ENCODE measurements at places on chromosomes 1 and 21.

DNA sequence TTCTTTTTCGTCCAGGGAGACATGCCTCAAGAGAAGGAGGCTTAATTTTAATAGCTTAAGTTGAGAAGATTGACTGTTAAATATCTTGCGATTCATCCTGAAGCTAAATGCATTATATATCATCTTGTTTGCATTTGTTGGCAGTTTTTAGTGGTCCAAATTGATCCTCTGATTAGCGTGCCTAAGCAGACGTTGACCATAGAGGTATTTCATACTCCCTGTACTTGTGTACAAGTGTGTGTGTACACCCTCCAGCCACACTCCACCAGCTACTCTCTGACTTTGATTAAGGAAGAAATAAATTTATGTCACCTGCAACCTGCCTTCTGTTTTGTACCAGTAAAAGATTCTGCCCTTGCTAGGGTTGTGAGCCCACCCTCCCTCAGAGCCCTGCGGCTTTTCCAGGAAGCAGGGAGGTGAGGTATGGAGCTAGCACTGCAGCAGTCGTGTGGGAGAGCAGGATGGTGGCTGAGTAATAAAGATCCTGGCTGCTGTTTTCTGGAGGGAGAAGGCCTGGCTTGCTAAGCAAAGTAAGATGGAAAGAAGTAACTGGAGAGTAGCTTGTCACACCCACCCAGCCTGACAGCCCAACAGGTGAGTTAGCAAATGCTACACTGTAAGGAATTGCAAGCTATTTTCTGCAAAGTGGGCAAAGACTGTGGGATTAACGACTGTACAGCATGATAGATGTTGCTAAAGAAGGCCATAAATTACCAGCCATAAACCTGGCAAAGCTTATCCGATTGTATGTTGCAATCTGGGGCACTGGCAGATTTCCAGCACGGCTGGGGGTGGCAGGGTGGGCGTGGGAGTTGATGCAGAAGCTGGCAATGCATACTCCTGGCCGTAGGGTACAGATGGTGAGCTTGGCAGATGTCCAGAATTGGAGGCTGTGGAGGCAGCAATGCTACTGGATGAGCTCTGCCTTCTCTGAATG lies 170.2 kb downstream of the TNR start:
- peak; percentile 48 for DNase-seq

- no peak for DNase-seq
Observed at GRCh38 chr1:96087719-96088118, 633.9 kb upstream of the PTBP2 start.

DNA sequence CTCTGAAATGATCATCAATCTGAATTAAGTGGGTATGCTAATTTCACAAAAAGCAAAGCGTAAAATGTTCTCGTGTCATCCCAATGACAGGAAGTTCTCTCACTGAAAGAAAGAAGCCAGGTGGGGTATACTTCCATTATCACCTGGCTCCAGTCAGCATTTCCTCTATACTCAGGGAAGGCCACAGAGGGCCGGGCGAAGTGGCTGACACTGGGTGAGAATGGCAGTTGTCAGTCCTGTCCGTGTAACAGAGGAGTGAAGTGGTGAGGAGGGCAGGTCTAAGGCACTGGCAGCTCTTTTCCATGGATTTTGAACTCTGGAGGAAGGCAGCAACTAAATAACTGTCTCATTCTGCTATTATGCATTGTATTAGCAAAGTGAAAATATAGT lies 60.4 kb downstream of the CAPN2 start:
- no peak for DNase-seq

GRCh38 chr1:234884701-234885100 lies 243.9 kb downstream of the TOMM20 start:
- no peak for DNase-seq

DNA sequence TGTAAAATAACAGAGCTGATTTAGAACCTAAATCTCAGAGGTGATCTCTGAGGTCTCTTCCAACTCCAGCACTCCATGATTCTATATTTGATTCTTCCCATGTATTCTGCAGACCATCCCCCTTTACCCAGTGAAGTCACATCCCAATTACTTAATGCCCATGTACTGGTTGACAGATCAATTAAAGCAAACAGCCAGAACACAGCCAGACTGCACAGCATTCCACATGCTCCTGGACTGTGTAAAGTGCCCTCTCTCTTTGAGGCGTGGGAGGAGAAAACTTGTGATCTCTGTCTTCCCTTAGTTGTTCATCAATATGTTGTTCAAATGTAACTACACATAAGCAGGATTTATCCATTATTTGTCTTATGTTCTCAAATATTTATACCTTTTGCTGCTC lies 18.1 kb downstream of the NOS1AP start:
- no peak for DNase-seq

DNA sequence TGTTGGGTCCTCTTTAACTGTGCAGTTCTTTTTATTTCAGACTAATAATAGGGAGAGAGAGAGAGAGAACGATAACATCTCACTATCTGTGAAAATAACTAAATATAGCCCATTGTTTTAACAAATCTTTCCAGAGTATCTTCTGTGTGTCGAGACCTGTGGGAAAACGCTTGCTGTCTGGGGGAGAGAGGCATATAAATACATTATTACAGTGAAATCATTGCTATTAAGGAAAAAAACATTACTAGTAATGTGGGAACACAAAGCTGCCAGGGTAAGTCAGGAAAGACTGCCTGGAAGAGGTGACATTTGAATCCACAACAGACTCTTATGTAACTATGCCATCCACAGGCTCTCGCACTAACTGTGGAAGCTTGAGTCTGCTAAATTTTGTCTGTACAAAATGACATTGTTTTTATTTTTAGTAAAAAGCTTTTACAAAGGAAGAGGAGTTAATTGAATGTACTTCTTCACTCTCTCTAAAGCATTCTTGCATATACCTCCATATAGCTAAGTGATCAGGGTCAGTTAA lies 59.8 kb upstream of the PGD start:
- no peak for DNase-seq

- DNase-seq = peak; percentile 45
Observed at GRCh38 chr1:226548256-226549093, at the start of gene STUM. Gene STUM, plus strand, starts transcription at chr1:226548764. Its CDS starts 141 bp downstream, at chr1:226548905.

DNA sequence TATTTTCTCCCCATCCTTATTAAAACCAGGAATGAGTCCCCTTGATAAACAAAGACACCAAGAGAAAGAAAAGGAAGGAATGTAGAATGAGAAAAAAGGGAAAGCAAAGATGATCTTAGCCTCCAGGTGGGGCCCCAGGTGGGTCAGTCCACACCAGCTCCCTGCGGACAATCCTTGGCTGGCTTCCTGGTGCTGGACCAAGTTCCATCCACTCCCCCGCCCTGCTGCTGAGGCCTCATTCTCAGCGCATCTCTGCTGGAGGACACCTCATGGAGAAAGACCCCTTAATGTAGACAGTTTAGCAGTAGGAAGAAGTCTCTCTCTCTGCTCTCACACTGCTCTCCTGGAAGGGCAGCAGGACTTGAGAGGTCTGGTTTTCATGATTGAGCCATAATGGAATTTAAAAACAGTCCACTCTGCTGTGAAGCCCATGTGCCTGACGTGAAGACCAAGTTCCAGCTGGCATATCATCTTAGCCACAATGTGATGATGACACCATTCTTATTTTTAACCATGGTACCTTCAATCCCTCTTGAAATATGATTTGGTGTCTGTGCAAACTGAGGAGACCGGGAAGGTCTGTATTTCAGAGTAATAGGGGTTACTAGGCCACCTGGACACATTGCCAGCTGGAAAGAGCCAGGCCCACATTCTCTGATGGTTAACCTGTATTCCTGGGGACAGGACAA lies 83.1 kb downstream of the WLS start:
- no peak for DNase-seq

- DNase-seq = no peak
Observed at GRCh38 chr1:26305667-26306289, 658 bp downstream of the UBXN11 start.

DNA sequence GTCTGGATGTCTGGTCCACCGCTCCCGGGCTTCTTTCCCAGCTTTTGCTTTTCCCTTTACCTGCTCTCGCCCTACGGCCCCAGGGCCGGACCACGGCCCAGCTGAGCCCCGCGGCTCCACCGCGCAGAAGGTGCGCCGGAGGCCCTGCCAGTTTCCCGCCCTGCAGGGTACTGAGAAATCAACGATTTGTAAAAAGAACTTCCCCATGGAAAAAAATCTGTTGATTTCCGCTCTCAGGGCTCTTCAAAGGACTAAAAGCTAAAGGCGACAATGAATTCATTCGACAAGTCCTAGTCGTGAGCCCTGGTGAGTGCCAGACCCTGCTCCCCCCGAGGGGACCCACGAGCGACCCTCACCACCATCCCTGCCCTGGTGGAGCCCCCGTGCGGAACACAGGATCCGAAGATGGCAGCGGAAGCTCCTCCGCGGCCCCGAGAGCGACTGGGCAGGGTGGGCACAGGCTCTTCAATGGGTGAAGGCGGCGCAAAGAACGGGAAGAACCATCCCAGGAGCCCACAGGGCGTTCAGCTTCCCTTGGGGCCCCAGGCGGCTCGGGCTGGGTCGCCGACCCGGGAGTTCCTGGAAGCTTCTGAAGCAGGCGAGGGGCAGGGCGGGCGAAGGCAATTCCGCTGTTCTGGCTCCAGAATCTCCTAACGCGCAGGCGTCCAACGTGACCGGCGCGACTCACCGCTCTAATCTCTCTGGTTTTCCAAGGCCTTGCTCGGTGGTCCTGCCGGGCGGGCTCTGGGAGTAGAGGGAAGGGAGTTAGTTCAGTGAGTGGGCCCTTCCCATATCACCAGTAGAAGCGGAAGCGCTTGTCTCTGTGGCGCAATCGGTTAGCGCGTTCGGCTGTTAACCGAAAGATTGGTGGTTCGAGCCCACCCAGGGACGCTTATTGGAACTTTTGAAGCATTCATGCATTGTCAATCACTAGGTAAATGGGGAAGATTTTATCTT lies 6.6 kb upstream of the RNU1-2 start:
- DNase-seq = peak; percentile 78

GRCh38 chr1:109253803-109254620 lies 4.7 kb downstream of the CELSR2 start:
- peak; percentile 35 for DNase-seq

- no peak for DNase-seq
Observed at GRCh38 chr1:234246638-234247116, 126.6 kb upstream of the COA6 start.

GRCh38 chr1:69585666-69586065 lies 17.9 kb downstream of the LRRC7 start:
- no peak for DNase-seq

GRCh38 chr21:34574601-34575529 lies 40.0 kb downstream of the RCAN1 start:
- DNase-seq = no peak

DNA sequence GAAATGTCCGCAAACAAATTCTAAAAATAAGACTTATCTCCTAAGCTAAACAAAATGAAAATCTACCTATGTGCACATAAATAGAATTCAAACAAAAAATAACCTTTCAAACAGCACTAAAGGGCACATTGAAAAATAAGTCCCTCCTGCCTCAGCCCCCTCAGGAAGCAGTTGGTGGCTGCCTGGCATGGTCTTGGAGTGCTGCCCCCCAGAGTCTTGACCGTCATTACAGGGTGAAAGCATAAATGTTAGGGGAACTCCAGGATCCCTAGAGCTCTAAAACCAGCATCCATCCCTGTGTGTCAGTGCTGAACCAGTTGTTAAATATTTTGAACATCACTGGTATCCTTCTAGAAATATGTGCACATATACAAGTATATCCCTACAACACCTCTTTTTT lies 6.5 kb upstream of the NPL start:
- DNase-seq = peak; percentile 56

DNA sequence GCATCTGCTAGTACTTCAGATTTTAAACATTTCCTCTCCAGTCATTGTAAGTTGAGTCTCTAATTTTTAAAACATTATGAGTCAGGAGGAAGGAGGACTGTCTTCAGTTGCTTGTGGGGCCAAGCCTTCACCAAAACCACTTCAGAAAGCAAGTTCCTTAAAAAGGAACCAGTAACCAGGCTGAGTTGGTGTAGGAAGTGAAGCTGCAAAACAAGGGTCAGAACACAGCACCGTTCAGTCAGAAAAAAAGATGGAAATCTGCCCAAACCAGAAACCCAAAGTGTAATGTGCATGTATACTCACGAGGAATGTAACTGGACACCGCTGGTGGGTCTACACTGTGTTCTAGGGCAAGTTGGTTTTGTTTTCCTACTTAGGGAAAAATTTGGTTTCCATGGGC lies 402.1 kb downstream of the SETD4 start:
- DNase-seq = peak; percentile 31

DNA sequence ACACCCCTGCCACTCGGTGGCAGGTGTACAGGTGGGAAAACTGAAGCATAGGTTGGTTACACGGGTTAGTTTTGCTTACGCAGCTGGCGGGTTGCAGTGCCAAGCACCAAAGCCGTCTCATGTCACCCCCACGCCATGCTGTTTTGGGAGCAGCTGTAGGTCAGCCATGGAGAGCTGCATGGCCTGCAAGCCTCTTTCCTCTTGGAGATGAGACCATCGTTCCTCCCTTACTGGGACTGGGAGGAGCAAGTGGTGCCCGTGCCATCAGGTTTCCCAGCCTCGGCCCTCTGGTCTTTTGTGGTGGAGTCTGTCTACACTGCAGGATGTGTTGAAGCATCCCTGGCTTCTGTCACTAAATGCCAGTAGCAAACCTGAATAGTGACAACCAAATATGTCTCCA lies 46.9 kb downstream of the AJAP1 start:
- no peak for DNase-seq
